Suprapubic skin (tissue), 4 donors: ENCODE measurements at places on chromosomes 7 and 10.

GRCh38 chr10:94430701-94431100 lies 28.4 kb downstream of the TBC1D12 start:
- DNase-seq: no peak

DNA sequence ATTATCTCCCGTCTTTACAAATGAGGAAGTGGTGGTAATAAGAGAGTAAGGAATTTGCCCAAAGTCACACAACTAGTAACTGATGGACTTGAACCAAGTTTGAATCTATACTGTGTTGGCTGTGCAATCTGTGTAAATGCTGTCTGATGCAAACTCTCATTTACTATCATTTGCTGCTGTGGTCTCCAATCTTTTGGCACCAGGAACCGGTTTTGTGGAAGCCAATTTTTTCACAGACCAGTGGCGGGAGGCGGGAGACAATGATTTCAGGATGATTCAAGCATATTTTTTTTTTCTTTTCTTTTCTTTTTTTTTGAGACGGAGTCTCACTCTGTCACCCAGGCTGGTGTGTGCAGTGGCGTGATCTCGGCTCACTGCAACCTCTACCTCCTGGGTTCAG lies 450.0 kb upstream of the FZD8 start:
- DNase-seq: no peak

DNA sequence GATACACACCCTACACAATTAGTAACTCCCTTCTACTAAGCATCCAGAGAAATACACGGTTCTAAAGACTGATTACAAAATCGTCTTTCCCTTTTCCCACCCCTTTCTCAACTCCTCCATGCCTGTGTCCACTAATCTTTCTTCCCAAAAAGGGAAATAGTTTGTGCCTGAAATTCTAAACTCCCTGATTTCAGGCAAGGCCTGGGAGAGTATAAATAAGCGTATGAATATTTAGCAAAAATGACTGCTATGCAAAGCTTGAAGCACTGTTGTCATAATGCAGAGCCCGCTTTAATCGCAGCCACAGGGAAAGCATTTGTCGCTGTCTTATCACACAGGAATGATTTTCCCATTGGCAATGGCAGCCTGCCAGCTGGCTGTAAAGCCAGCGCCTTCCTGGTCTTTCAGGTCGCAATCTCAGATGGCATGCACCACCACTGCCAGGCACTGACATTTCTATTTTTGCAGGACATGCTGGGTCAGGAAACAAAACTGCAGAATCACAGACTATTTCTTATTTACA lies 142.9 kb upstream of the PCGF5 start:
- no peak for DNase-seq

DNA sequence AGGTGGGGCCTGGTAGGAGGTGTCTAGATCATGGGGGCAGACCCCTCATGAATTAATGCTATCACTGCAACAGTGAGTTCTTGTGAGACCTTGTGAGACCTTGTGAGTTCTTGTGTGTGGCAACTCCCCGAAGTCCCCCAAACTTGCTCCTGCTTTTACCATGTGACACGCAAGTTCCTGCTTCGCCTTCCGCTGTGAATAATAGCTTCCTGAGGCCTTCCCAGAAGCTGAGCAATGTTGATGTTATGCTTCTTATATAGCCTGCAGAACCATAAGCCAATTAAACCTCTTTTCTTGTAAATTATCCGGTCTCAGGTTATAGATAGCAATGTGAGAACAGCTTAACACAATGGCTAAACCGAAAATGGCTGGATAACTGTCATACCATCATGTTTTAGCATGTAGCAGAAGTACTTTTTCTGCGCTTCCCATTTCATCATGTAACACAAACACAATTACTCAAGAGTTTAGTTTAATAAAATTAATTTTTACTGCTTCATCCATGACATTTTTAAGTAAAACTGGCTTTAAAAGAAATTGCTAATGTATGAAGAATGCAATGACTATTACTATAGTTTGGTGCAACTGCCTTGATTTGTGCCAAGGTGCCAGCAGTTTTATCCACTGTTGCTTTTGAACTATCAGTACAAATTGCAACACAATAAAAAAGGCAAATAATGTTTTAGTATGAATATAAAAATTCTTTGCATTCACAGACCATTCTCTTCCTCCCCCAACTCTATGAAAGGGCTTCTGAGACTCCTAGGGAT lies 87.7 kb upstream of the TMEM168 start:
- DNase-seq: no peak

- no peak for DNase-seq
Observed at GRCh38 chr10:12466704-12467305, 117.5 kb downstream of the CAMK1D start.

GRCh38 chr10:117342641-117343040 lies 32.6 kb downstream of the PDZD8 start:
- no peak for DNase-seq

- DNase-seq: no peak
Observed at GRCh38 chr10:126179637-126180036, 208.6 kb downstream of the ADAM12 start.

DNA sequence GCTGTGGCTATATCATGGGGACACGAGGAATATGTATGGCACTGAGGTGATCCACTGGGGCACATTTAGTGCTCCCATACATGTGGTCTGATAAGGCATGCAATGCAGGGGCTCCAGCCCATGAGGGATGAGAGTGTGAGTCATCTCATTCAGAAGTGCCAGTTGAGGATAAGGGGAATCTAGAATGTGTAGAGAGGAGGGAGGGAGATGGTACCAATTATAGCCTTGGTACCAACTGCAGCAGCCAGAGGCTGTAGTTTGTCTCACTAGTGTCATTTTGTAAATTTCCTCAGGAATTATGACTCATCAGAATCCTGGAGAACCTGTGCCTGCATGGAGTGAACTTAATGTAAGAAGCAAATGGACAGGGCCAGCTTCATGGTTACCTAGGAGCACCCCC lies 46.2 kb downstream of the LAMB4 start:
- no peak for DNase-seq

DNA sequence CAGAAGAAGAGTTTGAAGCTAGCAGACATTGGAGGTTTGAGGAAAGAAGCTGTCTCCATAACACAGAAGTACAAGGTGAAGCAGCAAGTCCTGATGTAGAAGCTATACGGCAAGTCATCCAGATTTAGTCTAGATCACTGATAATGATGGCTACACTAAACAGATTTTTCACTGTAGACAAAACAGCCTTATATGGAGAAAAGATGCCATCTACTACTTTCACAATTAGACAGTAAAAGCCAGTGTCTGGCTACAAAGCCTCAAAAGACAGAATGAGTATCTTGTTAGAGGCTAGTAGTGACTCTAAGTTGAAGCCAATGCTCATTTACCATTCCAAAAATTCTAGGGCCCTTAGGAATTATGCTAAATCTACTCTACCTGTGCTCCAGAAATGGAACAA lies 85.1 kb downstream of the SNX13 start:
- DNase-seq: no peak

- DNase-seq: no peak
Observed at GRCh38 chr7:89731751-89732445, 422.4 kb upstream of the STEAP1 start.

DNA sequence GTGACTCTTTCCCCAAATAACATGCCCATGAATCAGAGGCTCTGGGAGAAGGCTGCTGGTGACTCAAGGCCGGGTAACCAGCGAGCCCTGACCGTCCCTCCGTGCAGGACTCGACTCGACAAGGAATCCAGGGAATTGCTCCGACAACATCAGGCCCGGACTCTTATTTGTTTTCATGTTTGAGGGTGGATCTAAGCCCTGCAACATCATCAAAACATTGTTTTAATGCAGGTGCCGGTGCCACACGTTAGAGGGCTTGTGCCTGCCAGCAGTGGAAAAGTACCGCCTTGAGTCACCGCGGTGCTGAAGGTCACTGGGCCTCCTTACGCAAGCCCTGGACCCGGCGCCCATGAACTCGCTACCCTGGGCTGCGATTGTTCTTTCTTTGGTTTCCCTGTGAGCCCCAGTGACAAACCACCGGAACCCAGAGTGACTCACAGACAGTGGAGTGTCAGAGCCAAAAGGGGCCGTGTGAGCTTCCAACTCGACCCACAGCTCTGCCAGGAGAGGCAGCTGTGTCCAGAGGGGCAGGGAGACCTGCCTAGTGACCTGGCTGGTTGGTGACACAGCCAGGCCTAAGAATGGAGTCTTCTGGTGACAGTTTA lies 139.4 kb upstream of the SHH start:
- DNase-seq: no peak

DNA sequence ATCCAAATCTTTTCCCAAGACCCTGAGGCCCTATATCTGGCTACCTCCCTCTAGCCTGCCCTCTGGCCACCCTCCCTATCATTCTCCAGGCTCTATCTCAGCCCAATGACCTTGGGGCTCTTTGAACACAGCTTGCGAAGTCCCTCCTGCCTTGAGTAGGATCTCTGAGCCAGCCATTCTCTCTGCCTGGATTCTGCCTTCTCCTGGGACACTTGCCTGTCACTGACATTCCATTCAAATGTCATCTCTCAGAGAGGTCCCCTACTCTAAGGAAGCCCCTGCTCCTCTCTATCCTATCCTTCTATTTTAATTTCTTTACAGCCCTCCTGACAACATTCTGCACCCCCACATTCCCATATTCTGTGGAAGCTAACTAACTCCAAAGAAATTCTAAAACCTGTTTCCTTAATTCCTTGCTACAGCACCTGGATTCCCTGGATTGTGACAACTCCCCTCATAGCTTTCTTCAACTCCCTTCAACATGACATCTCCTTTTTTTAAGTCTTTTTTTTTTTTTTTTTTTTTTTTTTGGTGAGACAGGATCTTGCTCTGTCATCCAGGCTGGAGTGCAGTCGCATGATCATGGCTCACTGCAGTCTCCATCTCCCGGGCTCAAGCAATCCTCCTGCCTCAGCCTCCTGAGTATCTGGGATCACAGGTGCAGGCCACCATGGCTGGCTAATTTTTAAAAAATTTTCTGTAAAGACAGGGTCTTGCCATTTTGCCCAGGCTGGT lies 81.0 kb upstream of the ASAH2 start:
- DNase-seq: no peak

DNA sequence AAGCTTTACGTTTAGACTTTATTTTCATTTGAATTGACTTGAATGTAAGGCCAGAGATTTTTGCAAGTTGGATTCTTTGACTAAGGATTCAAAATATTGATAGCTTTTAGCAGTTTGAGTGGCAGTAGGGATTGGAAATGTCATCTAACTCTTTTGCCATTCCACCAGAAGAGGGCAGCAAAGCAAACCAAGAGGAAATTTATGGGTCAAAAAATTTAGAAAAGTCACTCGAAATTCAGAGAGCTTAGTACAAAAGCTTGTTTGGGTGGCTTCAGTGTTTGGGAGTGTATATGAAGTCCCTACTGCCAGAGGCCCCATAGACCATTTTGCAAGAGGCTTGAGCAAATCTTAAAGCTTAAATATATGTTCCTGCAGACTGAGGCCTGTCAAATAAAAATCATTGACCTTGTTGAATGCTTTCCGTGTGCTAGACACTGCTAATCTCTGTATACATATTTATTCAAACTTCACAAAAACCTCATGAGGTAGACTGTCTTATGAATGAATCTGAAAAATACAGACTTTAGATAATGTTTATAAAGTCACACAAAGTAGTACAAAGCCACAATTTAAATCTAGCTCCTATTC lies 44.6 kb upstream of the RSBN1L start:
- DNase-seq: no peak

- no peak for DNase-seq
Observed at GRCh38 chr10:60521974-60522405, 132.3 kb upstream of the ANK3 start.

DNA sequence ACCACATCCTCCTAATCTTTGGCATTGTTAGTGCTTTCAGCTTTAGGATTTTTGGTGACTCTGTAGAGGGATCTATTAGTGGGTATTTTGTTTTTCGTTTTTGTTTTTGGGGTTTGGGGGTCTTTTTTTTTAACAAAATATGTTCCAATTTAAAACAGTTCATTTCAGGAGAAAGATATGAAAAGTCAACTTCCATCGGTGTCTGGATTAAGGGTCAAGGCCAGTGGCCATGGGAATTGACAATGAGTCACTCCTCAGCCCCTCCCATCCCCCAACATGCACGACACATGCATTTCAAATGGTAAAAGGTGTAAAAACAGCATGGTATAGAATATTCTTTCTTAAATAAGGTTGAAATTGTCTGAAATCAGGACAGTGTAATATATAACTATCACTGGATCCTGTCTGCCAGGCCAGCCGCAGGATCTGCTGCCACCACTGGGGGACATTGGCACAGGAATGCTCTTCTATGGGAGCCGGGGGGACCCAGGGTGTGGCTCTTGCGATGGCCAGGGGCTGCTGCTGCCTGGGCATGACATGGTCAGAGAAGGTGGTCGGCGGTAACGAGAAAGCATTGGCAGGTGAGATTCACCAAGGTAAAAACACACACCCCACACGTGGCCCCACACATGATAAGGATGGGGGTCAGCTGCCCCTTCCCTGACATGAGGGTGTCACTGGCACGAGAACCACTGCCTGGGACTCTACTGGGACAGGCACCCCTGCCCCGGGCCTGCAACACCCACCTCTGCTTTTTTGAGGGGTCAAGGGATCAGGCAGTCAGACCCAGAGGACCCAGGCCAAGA lies 126.2 kb upstream of the KCTD7 start:
- peak; percentile 73 for DNase-seq

- peak; percentile 35 for DNase-seq
Observed at GRCh38 chr10:131214521-131215244, 96.8 kb downstream of the TCERG1L start.

DNA sequence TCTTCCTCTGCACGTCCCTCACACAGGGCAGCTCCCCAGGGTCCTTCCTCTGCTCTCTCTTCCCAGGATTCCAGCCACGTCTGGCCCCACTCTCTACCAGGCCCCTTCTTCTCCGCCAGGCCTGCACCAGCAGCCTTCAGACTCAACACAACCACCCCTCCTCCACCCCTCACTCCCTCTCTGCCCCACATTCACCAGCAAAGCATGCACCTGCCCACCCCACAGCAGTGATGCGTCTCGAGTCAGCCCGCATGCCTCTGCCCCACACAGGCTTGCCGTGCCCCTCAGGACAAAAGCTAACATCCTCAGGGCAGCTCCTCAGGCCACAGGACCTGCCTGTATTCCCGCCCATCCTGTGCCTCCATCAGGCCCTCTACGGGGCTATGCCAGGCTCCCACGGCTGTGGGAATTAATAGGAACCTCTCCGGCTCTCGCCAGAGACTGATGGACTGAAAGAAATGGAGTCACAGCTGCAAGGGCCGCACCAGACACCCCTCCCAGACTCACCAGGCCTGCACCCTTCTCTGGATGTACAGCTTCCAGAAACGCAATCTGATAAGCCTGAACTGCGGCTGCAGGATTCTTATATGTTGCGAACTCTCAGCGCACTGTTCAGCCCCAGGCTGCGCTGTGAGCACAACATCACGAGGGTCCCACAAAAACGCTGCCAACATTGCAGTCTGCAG lies 100.1 kb downstream of the CYTH3 start:
- DNase-seq: no peak

DNA sequence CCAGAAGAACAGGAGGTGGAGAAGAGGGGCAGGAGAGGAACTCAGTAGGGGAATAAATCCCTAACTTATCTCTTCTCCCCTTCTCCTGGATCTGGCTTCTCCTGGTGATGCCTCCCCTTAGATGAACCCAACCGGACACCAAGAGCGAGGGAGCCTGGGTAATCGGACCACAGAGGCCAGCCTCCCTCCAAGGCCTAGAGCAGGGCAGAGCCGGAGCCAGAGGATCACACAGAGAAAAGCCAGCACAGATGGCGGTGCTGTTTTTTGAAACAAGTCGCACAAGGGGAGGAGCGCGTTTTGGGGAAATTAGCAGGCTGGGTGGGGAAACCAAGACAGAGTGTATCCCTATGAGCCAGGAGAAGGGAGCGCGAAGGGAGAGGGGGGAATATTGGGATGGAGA lies 4.9 kb upstream of the SRRM3 start:
- DNase-seq: no peak
